ENCODE measurements at places on chromosomes 6 and 20.

GRCh38 chr6:30543821-30544220 is 12.5 kb downstream of the GNL1 start:
- DNase-seq = no peak

- DNase-seq = no peak
These were observed 10.1 kb downstream of the MAP7 start for GRCh38 chr6:136539967-136540652.

DNA sequence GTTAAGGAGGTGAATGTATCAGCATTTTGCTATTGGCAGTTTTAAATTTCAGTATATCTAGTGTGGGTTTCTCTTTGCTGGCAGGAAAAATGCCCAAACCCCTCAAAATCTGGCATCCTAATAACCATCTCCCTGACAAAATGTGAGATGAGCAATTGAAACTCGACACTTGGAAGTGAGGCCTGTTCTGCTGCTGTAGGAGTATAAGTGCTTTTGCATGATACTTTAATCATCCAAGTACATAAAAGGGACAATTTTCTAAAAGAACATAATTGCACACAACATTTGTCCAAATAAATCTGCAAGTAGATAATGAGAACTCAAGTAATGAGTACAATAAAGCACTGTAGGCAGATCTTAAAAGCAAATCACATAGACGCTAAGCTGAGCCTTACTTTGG is 36.5 kb downstream of the LAMP5 start:
- no peak for DNase-seq

DNA sequence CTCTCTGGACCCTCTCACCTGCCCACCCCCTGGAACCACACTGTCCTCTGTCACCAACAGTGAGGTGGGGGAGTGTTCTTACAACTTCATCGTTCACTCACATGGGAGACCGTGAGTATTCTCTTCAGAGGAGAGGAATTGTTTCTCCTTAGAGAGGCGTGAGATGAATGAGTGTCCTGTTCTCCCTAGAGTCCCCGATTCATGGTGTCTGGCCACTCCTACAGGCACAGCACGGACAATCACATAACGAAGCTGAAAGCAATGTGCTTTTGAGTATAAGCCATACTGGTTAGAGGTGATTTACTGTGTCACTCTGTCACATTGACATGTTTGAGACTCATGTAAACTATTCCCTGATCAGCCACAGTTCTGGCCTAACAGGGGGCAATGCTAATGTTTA is 54.6 kb downstream of the FOXC1 start:
- no peak for DNase-seq

DNA sequence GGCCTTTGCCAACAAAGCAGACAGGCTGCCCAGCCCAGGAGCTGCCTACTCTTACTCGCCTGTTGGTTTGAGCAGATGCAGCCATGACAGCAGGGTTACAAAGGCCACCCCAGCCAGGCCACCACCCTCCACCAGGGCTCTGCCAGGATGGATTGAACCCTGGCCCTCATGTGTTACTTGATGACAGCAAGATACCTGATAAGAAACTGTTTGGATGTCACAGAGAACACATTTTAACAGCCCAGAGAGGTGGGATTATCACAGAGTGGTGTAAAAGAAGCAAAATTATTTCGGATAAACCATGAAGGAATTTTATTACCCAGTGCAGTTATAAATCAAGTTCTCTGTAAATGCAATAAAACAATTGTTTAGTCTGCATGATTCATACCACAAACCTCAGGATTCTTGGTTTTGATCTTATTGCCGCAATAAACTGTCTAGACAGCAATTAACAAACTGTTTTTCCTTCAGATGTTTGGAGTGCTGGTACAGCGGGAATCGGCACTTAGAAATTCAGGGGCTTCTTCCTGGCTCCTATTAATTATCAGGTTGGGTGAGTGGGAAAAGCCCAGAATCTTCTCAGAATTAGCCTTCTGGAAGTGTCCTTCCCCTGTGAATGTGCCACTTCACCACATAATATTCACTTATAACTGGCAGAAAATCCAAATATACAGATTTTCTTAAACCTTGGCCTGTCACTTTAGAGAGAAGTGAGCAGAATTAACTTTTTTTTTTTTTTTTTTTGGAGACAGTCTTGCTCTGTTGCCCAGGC is 58.0 kb upstream of the SALL4 start:
- no peak for DNase-seq

DNA sequence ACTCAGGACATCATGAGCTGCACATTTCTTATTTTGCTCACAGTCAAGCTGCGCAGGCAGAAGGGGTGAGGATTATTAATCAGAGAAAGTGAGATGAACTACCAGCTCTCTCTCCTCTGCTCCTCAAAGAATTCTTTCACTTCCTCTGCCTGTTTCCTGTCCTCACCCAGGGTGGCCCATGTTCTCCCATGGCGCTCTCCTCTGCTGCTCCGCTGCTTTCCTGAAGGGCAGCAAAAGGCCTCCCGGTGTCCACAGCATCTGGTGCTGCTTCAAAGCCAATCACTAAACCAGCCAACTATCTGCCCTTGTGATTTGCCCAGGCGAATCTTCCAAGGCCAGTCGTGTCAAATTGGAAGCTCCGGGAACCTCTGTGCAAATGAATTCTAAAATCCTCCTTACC is 324.2 kb downstream of the TPBG start:
- no peak for DNase-seq

DNA sequence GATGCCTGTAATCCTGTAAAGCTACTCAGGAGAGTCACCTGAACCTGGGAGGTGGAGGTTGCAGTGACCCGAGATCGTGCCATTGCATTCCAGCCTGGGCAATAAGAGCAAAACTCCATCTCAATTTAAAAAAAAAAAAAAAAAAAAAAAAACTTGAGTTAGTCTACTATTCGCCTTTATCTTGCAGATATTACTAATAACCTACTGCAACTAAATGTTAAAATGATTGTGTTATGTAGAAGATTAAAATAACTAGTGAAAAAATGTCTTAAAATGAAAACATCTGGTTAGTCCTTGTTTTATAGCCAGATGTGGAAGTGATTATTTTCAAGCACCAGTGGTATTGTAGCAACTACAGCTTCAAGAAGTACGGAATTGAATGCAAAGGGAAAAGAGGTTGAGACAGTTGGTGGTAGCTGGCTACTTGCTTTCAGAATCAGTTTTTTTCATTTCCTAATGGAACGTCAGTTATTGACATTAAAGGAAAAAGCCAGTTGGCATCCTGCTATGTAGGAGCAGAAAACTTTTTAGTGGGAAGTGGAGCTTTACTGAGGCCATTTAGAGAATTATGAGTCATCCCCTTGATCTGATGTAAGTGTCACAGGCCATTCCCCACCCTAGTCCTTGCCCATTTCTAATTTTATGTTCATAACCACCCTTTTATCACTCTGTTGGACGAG is 43.8 kb upstream of the DYNLRB1 start:
- DNase-seq = no peak
